ENCODE measurements at places on chromosomes 16 and 17.

GRCh38 chr17:19457830-19458271, 46.8 kb downstream of the RNF112 start:
- no peak for DNase-seq

DNA sequence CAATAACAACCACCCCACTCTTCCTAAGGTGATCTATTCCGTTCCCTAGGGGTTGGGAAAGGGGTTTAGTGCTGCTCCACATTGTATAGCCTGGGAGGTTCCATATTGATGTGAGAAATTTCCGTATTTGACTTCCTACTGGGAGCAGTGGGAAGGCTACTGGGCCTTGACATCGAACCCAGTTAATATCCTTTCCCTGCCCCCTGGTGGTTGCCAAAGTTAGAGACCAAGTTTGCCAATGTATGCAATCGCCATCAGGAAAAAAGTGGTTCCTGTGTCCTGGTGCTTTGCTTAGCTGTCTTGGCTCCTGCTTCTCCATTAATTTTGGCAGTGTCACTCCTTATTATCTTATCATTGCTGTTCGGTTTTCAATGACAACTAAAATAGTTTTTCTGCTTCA, 914.9 kb downstream of the KCNJ2 start:
- peak; percentile 47 for DNase-seq

GRCh38 chr17:73342541-73343167, 30.9 kb upstream of the CDC42EP4 start:
- DNase-seq = no peak

DNA sequence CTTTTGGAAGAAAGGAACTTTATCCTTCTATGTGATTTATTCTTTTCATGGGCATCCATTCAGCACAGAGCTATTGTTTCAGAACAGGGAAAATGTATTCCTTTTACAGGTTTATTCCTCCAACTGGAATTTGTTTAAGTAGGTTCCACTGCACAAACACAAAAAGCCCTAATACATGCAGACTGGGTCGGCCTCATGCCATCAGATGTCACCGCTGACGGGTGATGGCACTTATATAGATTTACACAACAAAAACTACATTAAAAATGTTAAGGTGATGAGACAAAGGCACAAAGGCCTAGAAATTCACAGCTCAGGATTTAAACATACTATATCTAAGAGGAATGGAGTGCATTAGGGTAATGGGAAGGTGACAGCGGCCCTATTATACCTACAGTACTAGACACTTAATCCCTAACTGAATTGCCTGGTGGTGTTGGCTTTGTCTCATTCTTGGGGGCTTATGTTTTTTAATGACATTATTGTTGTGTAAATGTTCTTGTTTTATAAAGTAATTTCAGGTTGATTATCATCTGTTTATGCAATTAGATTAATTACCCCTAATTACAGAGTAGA, 276.4 kb upstream of the PSMD7 start:
- DNase-seq = no peak

GRCh38 chr16:86212706-86213436, 297.5 kb upstream of the FOXF1 start:
- no peak for DNase-seq

DNA sequence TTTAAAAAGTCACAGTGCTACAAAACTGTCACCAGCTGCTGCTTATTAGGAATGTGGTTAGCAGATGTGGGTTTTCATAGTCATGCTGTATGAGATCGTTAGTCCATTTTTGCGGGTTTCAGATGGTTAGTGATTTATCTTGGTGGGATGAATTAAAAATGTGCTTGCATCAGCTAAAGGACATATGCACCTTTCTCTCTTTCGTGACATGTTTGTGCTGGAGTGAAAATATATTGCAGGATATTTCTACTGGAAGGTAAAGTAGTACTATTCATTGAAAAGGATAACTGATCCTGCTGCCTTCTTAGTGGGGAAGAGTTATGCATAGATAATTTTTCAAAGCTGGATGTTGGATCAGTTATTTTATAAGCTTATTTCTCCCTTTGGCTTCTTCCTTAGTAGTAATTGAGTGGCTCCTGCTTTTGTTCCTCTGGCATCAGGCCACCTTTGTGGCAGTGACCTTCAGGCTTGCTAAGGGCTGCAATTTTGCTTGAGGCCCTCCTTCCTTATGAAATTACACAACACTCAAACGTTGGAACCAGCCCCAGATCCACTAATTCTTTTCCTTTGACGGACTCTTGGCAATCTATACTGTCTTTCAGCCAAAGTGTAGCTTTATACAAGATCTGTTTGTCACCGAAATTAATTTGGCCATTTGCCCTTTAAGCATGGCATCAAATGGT, 7.5 kb upstream of the SNTB2 start:
- peak; percentile 49 for DNase-seq

DNA sequence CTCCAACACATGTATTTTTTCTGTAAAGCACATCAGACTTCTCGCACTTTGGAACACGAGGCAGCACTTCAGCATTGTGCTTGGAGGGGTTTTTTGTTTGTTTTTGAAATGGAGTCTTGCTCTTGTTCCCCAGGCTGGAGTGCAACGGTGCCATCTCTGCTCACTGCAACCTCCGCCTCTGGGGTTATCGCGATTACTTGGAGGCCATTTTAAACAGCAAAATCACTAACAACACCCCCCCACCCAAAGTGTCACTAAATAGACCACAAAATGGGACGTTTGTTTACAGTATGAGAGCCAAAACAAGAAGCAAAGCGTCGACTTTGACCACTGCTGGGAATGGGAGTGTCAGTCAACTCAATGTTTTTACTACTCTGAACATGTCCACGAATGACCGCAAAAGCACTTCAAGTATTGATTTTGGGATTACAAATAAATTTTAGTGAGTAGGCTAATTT, 9.0 kb upstream of the C16orf87 start:
- DNase-seq = no peak

- peak; percentile 85 for DNase-seq
Observed at GRCh38 chr17:21282231-21282630, 2.3 kb upstream of the MAP2K3 start.

- peak; percentile 7 for DNase-seq
Observed at GRCh38 chr16:77117707-77118106, 73.3 kb upstream of the MON1B start.

- no peak for DNase-seq
Observed at GRCh38 chr17:44913676-44914075, 1.6 kb downstream of the GFAP start.

- DNase-seq = peak; percentile 82
Observed at GRCh38 chr17:47324224-47325020, 667 bp downstream of the EFCAB13 start.

- DNase-seq = no peak
Observed at GRCh38 chr16:56241596-56241995, 50.3 kb downstream of the GNAO1 start.

- peak; percentile 53 for DNase-seq
Observed at GRCh38 chr16:2223942-2224486, 623 bp downstream of the E4F1 start.

DNA sequence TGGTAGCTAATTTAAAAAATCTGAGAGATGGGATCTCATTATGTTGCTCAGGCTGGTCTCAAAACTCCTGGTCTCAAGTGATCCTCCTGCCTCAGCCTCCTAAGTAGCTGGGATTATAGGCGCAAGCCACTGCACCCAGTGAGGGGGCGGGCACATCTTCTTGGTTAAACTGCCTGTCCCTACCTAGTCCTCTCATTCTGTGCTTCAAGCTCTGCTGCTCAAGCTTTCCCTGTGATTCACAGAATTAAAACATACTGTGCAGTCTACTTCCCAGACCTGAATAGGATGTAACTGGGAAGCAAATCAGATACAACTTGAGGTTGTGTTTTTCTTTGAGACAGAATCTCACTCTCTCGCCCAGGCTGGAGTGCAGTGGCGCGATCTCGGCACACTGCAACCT, 2.3 kb downstream of the MRPL38 start:
- DNase-seq = no peak

- no peak for DNase-seq
Observed at GRCh38 chr16:65375651-65376050, 253.8 kb upstream of the CDH11 start.

DNA sequence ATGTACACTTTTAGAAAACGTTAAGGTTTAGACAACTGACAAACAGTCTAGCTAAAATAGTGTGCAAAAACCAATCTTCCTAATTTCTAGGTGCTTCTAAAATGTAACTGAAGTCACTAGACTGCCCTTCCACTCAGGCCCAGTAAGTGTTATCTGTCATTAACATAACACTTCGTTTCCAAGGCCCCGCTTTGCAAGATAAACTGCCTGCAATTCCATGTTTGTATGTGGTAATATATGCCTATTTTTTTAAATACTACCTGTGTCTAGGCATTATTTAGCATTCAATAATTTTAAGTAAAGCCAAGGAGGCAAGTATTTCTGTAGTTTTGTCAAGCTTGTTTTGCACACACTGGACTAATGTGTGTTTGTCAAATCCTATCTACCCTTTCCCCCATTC, 3.2 kb downstream of the USP32 start:
- DNase-seq = no peak

DNA sequence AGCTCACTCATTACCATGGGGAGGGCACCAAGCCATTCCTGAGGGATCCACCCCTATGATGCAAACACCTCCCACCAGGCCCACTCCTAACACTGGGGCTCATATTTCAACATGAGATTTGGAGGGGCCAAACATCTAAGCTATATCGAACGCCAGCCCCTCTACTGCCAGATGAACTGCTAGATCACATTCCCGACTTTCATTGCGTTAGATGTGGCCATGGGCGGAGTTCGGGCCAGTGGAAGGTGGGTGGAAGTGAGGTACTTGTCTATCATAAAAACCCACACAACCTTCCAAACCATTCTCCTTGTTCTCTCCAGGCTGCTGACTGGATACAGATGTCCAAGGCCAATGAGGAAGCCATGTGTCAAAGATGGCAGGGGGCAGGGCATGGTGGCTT, 27.0 kb upstream of the ANKRD40CL start:
- no peak for DNase-seq

GRCh38 chr16:53775821-53776431, 72.0 kb downstream of the FTO start:
- peak; percentile 83 for DNase-seq

GRCh38 chr17:68973098-68973846, 18.1 kb upstream of the ABCA8 start:
- peak; percentile 23 for DNase-seq

DNA sequence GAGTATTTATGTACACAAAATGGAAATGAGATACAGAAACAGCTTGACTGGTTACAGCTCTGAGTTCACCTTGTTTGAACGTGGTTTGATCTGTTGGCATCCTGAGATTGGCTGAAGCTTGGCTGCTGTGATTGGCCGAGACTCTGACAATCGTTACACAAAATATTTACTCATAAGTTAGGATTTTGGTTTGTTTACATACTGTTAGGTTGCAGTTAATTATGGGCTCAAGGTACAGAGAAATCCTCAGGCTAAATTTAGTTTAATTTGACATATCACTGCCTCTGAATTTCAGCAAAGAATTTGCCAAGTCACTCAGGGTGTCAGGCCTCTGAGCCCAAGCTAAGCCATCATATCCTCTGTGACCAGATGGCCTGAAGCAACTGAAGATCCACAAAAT, 227.3 kb downstream of the COPRS start:
- DNase-seq = no peak

DNA sequence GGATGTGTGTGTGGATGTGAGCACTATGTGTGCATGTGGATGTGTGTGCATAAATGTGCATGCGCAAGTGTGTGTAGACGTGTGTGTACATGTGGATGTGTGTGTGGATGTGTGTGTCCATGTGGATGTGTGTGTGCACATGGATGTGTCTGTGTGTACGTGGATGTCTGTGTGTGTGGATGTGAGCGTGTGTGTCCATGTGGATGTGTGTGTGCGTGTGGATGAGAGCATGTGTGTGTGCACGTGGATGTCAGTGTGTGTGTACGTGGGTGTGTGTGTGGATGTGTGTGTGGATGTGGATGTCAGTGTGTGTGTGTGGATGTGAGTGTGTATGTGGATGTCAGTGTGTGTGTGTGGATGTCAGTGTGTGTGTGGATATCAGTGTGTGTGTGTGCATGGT, 63.6 kb upstream of the DOC2B start:
- DNase-seq = no peak

DNA sequence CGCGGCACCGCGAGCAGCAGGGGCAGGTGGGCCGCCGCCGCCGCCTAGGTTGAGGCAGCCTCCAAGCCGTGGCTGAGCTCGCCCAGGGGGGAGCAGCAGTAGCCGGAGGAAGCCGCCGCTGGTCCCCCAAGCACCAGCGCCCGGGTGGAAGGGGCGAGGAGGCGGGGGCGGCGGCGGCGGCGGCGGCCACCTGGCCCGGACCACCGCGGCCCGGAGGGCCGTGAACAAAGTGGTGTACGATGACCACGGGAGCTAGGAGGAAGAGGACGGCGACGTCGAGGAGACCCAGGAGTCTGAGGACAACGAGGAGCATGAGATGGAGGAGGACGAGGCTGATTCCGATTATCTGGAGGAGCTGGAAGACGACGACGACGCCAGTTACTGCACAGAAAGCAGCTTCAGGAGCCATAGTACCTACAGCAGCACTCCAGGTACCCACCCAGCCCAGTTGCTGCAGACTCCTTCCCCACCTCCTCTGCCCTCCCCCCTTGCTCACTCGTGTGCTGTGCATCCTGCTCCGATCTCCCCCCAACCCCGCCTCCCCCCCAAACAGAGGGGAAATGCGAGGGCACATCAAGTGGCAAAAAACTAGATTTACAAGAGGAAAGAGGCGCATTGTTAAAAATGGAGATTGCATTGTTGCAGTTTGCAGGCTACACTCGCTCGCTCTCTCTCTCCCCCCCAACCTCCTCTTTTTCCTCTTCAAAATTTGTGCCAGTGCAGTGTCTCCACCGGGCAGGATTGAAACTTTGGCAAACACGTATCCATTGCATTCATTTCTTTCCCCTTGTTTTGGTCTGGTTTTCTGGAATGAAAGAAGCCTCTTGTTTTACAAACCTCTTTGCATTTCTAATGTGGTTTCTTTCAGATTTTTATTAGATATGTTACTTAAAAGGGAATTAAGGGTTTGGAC, 41.8 kb upstream of the AMZ2 start:
- peak; percentile 29 for DNase-seq

GRCh38 chr17:56751145-56751738, 82.5 kb downstream of the C17orf67 start:
- DNase-seq = peak; percentile 3

GRCh38 chr16:83733301-83733700, 74.5 kb upstream of the HSBP1 start:
- no peak for DNase-seq
